GM20000 (cell line): ENCODE measurements at places on chromosomes 4 and X.

DNA sequence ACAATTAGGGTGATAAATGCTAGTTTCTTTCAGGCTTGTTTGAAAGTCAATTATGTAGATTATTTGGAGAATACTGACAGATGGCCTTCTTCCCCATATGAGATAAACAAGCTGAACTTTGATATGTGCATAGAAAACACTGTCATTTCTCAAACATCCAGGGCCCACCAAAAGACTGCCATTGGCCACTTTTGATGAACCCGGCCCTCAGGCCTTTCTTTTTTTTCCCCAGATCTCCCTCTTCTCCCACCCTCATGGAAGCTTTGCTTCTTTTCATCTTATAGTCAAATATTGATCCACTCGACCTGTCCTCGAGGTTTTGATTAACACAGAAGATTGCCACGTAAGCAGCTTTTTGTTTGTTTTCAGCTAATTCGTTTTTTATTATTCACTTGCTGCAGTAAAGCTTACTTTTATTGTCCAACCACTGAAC lies 377.4 kb downstream of the SMARCA1 start:
- DNase-seq = no peak

DNA sequence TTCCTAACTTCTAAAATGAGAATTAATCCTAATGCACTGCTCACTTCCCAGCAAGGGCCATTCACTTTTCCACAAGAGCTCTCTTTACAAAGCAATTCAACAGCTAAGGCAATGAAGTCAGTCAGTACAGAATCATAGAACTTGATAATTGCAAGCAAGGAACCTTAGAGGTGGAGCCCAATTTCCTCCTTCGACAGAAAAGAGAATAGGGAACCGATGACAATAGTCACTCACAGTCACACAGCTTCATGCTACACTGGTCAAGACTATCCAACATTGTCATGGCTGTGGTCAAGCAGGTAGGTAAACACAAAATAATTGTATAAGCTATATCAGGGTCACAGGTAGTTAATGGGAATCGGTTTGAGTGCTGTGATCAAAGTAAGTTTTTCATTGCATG lies 90.0 kb downstream of the ELOVL6 start:
- DNase-seq = no peak

DNA sequence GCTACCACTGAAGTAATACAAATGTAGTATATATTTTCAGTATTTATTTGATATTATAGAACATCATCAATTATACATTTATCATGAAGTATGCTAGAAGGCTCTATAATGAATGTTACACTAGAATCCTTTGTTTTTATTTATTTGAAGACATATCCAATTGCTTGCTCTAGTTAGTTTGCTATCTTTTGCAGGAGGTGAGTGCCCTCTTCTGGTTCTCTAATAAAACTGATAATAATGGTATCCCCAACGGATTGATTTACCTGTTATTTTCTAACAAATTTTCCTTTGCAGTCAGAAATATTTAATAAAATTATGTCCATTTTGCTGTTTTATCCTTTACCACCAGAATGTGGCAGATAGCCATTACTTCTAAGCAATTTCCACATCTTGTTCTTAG lies 274.3 kb upstream of the TACR3 start:
- no peak for DNase-seq

DNA sequence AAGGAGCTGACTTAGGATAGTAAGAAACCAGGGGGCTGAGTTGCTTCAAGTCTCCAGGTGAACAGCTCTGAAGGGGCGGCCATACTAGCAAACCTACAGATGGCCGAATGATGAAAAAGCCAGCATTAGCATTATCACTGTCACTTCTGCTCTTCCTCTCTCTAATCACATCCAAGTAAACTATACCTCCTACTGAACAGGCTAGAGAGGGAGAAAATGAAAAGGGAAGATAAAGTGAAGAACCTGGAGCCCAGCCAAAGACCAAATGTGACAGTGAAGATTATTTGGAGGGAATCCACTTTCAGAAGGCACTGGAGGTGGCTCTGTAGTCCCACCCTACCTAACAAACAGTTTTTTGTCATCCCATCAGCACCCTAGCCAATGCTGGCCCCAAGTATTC lies 50.4 kb upstream of the PRPS1 start:
- no peak for DNase-seq

GRCh38 chr4:183758758-183759447 lies 99.8 kb downstream of the TRAPPC11 start:
- no peak for DNase-seq

DNA sequence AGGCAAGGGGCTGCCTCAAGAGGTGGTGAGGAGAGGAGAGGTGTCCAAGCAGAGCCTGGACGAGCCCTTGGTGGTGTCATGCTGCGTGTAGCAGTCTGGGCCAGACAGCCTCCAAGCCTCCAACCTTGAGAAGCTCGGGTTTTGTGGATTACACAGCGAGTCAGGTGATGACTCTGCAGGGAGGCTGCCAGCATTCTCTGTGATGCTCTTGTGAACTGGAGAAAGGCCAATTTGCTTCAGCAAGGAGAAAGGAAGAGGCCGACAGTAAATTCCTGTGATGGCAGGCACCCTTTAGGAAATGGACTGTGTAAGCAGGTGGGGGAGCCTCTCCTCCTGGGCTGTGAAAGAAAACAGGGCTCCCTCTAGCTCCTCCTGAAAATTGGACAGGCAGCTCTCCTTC lies 36.0 kb upstream of the CD99L2 start:
- DNase-seq = no peak

- no peak for DNase-seq
Measured at GRCh38 chrX:129781680-129782495, 2.1 kb downstream of the SASH3 start.

GRCh38 chrX:57595381-57595811 lies 3.6 kb downstream of the ZXDB start:
- no peak for DNase-seq

GRCh38 chr4:88828842-88829571 lies 131.4 kb upstream of the NAP1L5 start:
- no peak for DNase-seq

DNA sequence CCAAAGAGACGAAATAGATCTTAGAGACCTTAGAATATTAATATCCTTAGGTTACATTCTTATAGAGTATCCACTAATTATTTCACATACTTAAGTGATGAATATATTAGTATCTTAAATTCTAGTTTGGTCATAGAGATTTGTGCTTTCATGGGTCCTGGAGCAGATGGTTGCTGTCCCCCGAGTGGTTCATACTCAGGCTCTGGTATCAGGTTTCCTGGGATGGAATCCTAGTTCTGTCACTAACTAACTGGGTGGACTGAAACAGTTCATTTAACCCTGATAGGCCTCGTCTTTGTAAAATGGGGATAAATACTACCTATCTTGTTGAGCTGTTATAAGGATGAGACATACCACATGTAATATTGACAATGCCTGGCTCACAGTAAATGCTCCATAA lies 264.6 kb downstream of the TENM3 start:
- DNase-seq = no peak

DNA sequence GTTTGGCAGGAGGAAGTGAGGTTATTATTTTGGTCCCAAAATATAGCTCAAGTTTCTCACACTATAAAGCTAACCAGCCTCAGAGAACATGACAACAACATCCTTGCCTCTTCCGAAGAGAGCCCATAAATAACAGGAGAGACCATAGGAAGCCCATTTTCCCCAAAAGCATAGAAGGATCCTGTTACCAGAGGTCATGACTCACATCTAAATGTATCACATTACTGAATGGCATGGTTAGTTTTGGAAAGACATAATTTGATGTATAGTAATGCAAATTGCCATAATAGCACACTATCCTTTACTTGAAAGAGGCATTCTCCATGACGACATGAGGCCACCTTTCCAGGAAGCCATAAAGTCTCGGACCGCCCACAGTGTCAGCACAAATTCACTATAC lies 238.8 kb upstream of the GRIA3 start:
- no peak for DNase-seq

- peak; percentile 12 for DNase-seq
Measured at GRCh38 chrX:78199851-78200250, 60.4 kb upstream of the TAF9B start.

DNA sequence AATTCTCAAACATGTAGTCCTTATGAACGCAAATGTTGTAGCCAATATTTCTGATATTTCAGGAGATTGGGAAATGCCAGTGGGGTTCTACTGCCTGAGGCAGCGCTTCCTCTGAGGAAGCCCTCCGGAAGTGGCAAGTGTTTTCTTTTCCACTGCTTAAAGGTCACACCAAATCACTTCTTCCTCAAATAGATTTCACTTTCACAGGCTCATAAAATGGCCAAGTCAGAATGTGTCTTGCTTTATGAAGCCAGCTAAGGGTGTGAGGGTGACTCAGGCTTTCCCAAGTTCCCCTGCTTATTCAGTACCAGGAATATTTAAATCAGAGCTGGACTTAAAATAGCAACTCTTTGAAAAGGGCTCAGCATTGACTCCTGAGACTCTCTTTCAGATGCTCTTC lies 514.2 kb upstream of the DIPK2B start:
- DNase-seq = peak; percentile 7

- no peak for DNase-seq
Measured at GRCh38 chr4:150852216-150852615, 162.9 kb downstream of the LRBA start.

DNA sequence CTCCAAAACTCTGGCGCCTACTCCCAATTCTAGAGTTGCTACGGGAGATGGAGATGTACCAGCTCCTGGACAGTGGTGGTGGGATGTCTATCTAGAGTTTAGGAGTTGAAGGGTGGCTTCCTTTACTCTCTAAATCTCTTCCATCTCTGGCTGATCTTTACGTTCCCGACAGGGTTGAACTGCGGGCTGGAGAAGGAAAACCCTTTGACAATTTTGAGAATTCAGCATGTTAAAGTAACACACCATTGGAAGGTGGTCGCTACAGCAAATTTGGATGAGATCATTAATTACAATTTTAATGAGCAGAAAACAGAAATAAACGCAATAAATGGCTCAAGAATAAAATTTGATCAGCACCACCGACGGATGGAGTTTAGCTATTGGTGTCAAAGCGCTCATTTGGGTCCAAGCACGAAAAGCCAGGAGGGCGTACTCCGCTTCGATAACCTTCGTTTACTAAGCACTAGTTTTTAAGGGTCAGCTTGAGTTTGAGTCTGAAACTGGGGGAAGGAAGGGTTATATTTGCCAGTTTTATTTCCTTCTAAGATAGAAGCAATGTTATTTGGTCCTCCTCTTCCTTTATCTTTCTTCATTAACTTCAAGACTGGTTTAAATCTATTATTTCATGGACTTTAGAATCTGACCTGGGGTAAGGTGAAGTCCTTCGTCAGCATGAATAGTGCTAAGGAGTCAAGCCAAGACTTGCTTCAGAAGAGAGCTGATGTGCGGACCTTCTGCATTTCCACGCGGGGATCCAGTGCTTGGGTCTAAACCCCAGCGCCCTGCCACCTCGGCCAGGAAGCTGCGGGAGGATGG lies 1.5 kb upstream of the NKX6-1 start:
- no peak for DNase-seq

GRCh38 chrX:15448010-15448639 lies 45.0 kb downstream of the PIR start:
- DNase-seq = no peak

GRCh38 chrX:113973706-113974105 lies 610.2 kb upstream of the HTR2C start:
- no peak for DNase-seq

DNA sequence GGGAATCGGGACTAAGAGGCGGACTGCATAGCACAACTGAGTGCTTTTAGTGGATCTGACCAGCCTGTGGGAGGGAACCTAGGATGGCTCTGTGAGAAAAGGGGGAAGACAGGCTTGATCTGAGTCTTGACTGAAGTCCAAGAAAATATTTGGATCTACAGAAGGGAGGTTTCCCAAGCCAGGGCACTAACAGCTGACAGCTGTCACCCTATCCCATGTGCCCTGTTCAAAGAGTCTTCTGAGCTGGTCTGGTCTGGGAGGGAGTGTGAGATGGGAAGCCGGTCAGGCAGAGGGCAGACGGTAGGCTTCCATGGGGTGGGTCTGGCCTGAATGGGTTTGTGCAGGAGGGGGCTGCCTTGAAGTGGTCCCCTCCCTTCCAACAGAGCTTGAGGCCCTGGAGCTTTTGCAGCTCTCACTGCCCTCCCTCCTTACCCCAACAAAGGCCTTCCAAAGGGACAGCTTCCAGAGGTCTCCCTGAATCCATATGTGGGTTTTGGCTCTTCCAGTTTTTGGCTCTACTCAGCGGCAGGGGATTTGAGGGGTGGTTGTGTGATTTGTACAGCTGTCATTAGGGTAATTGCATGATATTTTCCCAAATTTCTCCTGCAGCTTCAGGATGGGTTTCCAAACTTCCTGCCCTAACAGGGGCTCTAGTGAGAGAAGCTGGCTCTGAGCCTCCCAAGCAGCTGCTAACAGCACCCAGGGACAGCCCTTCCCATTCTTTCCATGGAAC lies 643.7 kb downstream of the BCOR start:
- no peak for DNase-seq

DNA sequence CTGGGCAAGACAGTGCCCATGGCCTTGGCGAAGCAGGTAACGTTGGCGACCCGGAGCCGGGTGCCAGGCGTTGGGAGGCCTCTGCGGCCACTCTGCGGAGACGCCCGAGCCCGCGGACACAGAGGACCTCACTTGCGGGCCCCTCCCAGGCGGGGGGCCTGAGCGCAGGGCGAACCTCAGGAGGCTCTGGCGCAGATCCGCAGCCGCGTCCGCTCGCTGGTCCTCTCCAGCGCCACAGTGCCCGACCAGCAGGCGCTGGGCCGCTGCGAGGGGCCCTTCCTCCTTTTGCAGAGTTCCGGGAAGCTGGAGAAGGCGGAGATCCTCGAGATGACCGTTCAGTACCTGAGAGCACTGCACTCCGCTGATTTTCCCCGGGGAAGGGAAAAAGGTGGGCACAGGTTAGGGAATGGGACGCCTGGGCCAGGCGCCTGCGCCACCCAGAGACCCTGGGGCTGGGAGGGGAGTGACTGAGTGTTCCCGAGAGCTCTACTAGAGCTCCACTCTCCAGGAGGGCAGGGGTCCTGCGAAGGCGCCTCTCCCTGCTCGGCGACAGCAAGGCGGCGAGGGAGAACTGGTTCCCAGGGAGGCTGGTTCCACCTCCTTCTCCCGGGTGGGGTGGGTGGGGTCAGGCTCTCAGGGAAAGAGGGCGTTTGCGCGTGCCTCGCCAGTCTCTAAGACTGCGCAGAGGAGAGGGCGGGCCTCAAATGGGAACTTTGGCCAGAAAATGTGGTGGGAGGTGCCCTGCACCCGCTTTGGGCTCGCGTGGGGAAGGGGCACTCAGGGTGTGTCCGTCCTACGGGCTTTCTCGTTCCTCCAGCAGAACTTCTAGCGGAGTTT lies 1.4 kb downstream of the HELT start:
- no peak for DNase-seq

DNA sequence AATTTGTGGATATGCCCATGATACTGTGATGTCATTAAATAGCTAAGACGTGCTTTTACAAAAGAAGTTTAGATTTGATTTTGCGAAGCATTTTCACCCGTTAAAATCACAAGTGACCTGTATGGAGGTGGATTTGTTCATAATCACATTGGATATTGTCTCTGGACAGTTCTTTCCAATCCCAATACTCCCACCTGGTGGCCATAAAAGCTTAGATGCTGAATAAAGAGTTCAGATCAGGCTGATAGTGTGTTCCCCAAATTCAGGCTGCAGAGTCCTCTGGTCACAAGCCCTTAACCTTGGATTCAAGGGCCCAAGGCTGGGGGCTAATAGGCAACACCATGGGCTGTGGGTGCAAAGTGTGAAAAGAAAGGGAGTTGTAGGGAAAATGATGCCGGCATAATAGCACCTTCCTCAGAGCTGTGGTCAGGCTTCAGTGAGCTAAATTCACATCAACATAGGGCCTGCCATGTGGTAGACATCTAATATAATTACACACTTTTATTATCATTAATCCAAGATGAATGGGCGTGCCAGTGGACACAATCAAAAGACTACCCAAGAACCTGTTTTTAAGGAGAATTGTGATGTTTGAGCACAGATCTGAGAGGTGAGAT lies 28.1 kb downstream of the SMIM43 start:
- peak; percentile 21 for DNase-seq
